Activated CD8-positive, alpha-beta memory T cell treated with anti-CD3 and anti-CD28 coated beads for 48 hours (primary cell): ENCODE measurements at places on chromosomes 11 and 22.

DNA sequence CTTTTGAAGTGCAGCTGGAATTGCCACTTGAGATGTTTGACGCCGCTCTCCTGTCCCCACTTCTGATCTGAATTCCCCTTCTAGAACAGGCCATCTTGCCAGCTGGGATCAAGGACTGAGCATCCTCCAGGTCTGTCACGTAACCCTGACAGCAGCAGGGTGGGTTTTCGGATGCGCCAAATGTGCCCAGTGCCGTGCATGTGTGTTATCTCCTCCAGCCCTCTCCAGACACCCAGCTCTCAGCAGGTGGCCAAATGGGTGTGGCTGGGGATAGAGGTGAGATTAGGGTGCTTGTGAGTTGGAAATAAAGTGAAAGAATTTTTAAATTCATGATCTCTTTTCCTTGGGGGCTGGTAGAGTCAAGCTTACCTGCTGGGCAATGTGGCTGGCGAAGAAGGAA, 3.3 kb downstream of the OSBP2 start:
- no peak for DNase-seq

DNA sequence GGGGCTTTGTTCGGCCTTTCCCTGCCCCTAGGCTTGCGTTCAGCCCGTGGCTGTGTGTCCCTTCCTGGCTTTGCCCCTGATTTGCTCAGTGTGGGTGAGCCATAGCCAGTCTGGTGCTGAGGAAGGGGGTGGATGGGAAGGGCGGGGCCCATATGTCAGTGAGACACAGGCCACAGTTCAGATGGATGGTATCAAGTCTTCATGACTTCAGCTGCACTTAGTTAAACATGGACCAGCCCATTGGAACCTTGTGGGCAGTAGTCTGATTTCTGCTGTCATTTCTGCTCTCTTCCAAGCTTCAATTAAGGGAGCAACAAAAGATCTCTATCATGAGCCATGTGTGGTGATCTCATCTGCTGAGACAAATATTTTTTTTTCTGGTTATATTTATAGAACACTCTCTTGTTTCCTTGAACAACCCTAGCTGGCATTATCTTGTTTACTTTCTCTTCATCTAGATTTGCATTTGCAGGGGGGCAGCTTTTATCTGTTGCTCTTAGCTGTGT, 21.6 kb upstream of the PEX26 start:
- DNase-seq, result no peak

DNA sequence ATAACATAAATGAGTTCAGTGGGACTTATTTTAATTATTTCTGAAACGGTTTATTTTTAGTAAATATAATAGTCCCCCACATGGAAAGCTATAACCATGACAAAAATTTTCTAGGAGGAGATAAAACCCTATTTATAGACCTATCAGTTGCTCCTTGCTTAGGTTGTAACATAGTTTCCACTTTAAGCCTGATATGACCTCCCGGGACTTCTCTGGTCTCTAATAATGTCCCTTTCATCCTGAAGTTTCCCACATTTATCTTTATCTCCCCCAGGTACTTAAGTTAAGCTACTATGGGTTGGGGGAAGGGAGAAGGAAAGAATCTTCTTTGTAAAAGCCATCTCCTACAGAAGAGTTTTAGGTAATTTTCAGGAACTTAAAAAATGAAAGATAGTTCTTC, 117.7 kb downstream of the RBFOX2 start:
- no peak for DNase-seq

- no peak for DNase-seq
These were observed 1334.6 kb downstream of the TBC1D22A start for GRCh38 chr22:48096851-48097665.

DNA sequence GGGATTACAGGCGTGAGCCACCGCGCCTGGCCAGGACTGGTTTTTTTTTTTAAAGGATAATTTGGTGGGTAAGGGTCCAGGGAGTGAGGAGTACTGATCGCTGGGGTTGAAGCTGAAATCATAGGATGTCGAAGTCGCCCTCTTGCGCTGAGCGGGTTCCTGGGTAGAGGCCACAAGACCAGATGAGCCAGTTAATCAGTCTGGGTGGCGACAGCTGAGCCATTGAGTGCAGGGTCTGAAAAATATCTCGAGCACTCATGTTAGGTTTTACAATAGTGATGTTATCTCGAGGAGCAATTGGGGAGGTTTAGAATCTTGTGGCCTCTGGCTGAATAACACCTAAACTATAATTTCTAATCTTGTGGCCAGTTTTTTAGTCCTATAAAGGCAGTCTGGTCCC, 7.8 kb downstream of the APOL5 start:
- DNase-seq, result no peak

DNA sequence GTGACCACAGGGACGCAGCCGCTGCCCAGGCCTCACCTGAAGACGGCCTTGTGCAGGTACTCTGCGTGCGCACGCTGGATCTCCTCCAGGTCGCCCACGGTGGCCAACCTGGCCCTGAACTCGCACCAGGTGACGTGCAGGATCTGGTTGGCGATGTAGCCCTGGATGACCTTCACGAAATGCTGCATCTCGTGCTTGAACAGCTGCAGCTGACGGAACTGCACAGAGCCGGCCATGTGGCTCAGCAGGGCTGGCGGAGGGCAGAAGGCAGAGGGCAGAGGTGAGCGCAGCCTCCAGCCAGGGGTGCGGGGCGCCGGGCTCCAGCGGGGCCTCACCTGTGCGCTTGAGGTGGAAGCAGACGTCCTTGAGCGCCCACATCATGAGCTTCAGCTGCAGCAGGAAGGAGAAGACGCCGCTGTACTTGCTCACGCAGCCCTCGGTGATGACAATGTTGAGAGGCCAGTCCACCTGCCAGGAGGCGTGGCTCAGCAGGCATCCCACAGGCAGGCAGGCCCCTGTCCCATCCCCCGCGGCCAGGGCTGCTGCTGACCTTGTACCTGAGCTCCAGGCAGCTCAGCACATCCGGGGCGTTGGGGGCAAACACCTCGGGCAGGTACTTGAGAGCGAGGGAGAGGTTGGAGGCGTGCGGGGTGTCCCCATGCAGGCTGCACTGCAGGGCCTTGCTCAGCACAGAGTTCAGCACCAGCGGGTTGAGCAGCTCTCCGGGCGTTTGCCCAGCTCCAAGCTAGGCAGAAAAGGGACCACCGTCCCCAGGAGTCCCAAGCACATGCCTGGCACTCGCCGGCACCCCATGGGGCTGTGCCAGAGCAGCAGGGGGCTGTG, 17.6 kb downstream of the SELENOO start:
- DNase-seq, result no peak

GRCh38 chr11:108871152-108871551, 206.3 kb downstream of the DDX10 start:
- DNase-seq, result no peak
